G401 (cell line): ENCODE measurements at places on chromosomes 1 and 21. TPM values are rescaled to one million over a fixed set of nuclear protein-coding genes. Genes with fewer than 3 reads are reported as not detected.

ZNF281 gene
- 15.0 and 20.5 TPM in 2 replicates for total RNA-seq

AMY1B gene
- total RNA-seq = not detected in 2 replicates

RNU1-4 gene
- not detected in 2 replicates for total RNA-seq

IFI16 gene
- not detected in 2 replicates for total RNA-seq

MCOLN3 gene
- not detected in 2 replicates for total RNA-seq

MYCL gene
- total RNA-seq = 8.2 and 11.3 TPM in 2 replicates

PANK4 gene
- 32.9 and 45.4 TPM in 2 replicates for total RNA-seq

OR2T10 gene
- not detected in 2 replicates for total RNA-seq

RGS1 gene
- total RNA-seq = 74.0 and 79.0 TPM in 2 replicates

CYP2J2 gene
- total RNA-seq = not detected in 2 replicates
